CD4-positive, CD25-positive, alpha-beta regulatory T cell (primary cell): ENCODE measurements at places on chromosomes 6 and 20.

GRCh38 chr6:4176907-4177306, 41.5 kb upstream of the ECI2 start:
- DNase-seq = no peak

DNA sequence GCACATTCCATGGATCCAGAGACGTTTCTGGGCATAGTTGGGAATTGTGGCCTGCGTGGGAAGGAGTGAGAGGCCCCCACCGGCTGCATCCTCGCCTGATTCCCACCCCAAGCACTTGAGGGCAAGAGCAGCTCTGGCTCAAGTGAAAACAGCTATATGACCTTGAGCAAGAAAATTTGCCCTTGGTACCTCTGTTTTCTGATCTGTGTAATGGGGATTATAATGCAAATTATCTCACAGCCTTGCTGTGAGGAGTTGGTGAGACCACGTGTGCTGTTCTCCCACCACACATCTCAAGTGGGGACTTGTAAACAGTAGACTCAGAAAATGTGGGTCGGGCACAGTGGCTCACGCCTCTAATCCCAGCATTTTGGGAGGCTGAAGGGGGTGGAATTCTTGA, 602 bp downstream of the TGM6 start:
- DNase-seq = no peak

DNA sequence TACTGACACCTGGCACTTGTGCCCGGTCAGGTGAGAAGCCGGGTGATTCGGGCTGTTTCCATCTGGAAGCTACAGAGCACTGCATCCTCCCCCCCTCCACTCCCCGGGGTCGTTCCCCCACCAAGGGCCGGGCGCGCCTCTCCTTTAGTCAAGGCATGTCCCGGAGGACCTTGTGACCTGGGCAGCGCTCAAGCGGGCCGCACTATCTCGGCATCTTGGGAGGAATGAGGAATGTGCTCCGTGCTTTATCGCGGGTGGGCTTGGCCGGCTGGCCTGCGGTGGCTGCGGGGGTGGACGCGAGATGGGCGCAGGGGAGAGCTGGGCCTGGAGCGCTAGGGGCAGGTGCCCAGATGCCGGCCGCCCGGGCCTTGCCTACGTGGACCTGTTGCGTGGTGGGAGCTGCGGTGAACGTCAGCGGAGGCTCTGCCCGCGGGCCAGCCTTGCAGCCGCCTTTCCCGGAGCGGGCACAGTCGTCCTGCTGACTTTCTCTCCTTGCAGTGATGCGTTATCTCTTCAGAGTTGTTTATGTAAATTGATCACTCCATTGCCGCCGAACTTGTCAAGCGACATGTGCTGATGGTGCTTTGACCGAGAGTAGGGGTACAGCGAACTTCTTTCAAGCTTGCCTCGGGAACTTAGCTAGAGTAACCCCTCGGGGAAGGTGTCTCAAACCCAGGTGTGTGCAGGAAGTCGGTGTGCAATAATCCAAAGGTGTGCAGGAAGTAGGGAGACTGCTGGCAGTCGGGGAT, 1.1 kb downstream of the LRRC1 start:
- DNase-seq = no peak

DNA sequence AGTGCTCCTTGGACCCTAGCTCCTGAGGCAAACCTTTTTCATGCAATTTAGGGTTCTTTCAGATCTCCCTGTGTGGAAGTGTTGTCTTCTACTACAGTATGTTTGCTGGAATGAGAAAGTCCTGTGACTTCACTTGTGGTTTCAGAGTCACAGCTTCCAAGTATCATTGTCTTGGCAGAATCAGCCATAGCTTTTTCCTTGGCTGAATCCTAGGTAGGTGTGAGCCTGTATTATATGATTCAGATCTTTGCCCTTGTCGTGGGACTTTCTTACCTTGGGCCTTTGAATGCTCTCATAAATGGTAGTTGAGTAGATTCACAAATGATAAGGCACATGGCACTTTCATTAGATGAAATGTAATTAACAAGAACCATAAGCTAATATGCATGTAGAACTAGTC, 16.5 kb downstream of the CARMIL1 start:
- DNase-seq = no peak

- no peak for DNase-seq
Observed at GRCh38 chr6:90669420-90669819, 82.5 kb upstream of the MAP3K7 start.

GRCh38 chr20:1891263-1892118, 3.7 kb upstream of the SIRPA start:
- DNase-seq = no peak

DNA sequence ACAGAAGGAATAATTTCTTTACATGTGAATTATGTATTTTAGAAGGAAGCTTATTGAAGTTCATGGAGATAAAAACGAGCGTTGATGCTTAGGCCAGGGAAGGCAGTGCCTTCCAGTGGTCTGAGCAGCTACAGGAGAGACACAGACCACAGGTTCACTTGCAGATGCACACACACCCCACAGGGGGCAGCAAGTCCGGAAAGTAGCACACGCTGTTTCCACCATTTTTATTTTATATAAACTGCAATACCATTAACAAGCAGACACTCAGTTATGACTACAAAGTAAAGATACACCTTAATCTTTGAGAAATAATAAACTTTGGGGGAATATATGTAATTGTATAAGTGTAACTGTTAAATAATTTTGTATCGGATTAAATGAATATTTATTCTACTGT, 13.5 kb upstream of the DACT2 start:
- no peak for DNase-seq

- DNase-seq = no peak
Observed at GRCh38 chr6:138540468-138540867, 41.2 kb upstream of the NHSL1 start.

GRCh38 chr6:75499640-75500039, 6.0 kb upstream of the FILIP1 start:
- no peak for DNase-seq

GRCh38 chr20:43459022-43459942, 1.6 kb downstream of the SRSF6 start:
- DNase-seq = no peak

DNA sequence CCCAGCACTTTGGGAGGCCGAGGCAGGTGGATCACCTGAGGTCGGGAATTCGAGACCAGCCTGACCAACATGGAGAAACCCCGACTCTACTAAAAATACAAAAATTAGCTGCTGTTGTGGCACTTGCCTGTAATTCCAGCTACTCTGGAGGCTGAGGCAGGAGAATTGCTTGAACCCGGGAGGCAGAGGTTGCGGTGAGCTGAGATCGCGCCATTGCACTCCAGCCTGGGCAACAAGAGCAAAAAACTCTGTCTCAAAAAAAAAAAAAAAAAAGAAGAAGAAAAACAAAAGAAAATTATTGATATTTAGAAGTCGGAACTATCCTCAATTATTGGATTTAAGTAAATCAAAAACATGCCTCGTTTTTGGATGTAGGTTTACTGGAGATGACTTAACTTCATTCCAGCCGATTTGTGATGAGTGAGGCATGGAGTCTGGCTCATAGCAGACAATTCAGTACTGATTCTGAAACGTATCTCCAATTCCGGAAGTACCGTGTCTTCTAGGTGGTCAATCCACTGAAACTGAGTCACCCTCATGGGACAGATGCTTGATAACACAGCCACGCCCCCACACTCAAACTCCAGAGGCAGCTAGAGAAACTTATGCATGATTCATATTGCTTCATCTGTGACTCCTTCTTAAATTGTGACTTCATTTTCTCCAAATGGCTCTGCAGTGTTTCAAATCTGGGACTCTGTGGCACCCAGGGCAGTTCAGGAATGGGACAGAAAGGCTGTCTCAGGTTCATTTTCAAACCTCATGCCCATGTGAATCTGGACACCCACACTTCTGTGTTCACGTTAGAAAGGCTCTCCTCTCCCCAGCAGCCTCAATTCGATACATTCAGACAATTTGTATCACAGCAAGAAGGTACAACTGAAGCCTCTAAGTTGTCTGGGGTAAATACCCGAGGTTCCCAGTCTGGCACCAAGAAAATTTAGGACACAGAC, 110.4 kb upstream of the ARMC2 start:
- no peak for DNase-seq

DNA sequence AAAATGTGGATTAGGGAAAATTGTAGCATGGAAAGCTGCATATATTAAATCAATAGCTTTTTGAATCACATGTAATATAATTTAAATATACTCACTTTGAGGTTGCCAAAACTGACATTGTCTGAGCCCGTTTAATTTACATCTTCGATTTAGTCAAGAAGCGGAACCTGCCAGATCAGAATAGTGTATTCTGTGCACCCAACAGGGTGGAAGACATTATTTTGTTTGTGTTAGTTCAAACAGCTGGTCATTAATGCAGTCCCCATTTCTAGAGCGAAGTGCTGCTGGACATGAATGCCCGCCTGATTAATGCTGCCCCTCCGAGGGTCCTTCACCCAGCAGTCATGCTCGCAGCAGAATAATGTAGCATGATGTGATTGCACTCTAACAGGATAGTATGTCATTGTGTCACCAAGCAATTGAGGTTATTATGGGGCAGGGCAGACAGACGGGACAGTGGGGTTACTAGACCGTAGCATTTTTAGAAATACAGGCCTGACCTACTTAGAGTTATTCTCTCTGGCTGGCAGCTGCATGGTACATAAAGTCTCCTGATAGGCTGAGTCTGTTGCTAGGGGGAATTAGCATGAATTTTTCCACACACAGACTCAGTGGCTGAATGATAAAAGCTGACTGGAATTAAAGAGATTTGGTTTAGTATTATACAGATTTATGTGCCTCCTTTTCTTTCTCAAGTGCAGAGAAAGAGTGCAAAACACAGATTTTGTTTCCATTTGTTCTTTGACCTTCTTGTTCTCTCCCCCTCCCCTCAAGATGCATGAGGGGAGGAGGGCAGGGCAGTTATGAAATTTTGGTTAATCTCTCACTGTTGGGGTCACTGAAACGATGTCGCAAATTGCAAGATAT, 147.1 kb downstream of the PRL start:
- no peak for DNase-seq

DNA sequence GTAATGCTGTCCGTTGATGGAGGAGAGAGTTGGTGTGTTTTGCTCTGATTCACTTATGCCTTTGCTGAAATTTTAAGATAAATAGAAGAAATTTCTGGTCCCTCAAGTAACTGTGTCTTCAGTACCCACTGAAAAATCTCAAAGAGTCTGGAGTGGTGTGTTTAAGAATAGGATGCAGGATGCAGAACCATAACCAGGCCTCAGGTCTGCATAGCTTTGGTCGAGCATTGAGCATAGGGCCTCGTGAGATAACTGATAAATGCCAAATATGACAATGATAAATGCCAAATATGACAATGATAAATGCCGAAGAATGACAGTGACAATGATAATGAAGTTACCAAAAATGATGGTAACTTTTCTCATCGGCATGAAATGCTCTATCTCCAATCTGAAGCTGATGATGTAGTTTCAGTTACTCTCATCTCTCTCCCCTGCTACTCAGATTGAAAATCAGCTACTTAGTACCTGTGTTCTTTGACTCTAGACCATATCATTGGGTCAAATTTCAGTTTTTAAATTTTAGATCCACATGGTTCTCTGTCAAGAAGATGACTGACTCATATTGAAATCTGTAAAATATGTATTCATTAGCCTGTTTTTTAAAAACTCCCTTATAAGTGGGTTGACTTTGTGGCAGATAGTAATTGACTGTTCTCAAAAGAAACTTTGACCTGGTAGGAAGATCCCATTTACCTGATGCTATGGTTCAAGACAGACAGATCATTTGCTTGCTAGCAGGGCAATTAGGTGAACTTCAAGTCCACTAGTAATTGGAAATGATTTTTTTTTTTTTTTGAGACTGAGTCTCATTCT, 96.6 kb downstream of the SLC16A10 start:
- no peak for DNase-seq

DNA sequence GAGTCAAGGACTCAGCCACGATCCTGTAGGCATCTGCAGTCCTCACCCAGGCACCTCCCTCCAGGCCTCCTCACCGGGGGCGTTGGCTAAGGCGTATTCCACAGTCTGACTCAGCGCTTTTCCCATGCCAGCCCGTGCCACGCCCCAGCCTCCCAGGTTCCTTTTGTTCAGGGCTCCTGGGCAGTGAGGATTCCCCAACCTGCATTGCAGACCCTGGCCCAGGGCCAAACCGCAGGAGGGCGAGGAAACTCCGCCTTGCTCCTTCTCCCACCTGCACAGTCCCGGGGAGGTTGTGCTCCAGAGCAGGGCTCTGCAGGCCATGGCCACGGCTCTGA, 202.8 kb upstream of the CST7 start:
- DNase-seq = no peak

- DNase-seq = no peak
Observed at GRCh38 chr6:23174781-23175361, 605.5 kb downstream of the HDGFL1 start.

DNA sequence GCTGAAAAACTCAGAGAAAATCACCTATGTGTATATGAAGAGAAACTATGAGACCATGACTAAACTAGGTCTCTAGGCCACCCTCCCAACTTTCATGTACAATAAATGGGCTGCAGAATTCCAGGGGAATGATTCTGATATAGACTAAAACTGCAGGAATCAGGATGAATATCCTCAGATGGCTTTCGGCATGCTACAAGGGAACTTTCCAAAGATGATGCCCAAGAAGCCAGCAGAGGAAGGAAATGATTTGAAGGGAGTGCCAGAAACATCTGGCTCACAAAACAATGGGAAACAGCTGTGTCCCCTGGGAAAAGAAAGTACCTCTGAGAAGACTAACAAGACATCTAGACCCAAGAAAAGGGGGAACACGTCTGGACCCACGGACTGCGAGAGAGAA, 41.1 kb downstream of the PLN start:
- DNase-seq = no peak

DNA sequence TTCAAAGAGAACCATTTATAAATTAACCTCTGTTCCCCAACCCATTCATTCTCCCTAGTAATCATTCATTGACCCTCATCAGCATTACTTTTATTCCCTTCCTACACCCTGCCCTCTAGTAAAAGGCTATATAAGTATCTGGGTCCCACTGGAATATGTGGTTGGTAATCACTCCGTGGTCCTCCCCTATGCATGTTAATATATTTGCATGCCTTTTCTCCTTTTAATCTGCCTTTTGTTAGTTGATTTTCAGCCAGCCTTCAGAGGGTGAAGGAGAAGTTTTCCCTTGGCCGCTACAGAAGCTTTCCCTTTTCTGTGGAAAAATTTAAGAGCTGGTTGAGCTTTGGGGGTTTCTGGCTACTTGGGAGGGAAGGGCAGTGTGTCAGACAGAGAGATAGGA, 585.6 kb downstream of the UTRN start:
- DNase-seq = no peak

GRCh38 chr20:13012886-13013285, 4.1 kb downstream of the SPTLC3 start:
- DNase-seq = no peak

- DNase-seq = peak; percentile 44
Observed at GRCh38 chr6:35496841-35497570, at the start of gene TEAD3. Gene TEAD3 (minus strand): TSS chr6:35497079.

DNA sequence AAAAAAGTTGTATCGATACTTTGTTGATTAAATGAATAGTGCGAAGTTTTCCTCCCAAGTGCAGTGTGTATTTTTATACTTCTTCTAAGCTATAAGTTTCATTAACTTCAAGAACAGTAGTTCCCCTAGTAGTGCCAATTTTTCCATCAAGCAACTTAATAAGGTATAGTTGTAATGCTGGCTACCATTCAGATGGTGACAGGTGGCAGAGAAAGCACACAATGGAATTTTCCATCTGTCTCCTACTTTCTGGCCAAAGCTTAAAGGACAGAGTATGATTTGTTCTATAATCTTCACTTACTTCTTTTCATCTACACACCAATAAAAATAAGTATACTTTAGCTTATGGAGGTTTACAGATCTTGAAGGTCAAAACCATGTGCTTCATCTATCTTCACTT, 431.1 kb downstream of the NKAIN2 start:
- no peak for DNase-seq

GRCh38 chr6:89298680-89299465, 16.2 kb downstream of the GABRR2 start:
- DNase-seq = peak; percentile 55
